ENCODE measurements at places on chromosomes 2 and 18.

- no peak for DNase-seq
Measured at GRCh38 chr2:170878505-170878904, 50.5 kb upstream of the GORASP2 start.

DNA sequence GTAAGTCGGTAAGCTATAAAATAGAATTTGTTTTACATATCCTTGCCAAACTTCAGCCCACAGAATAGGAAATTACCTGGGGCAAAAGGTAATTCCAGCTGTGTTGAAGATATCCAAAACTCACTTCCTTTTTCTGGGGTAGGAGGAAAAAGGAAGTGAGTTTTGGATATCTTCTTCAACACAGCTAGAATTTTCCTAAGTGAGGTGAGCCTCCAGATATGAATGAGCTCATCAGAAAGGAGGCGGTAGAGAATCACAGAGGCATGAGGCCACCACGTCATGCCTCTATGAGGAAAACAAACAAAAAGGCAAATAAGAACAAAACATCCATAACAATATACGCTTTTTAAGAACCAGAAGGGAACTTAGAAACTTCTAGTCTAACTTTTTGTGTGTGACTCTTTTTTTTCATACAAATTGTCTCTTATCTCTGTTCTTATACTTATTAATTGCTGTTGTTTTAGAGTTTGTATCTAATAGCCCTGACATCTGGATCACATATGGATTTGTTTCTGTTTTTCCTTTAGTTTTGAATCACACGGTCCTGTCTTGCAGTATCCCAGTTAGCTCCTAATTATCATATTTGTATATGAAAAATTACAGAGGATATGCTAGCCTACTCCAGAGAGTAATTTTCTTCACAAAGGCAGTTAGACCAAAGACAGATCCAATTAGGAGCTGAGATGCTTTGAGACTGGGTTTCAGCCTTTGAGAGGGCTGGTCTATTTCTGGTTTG, 104.5 kb downstream of the RBM43 start:
- no peak for DNase-seq

- DNase-seq = no peak
Measured at GRCh38 chr2:197138506-197138905, 172.1 kb downstream of the ANKRD44 start.

DNA sequence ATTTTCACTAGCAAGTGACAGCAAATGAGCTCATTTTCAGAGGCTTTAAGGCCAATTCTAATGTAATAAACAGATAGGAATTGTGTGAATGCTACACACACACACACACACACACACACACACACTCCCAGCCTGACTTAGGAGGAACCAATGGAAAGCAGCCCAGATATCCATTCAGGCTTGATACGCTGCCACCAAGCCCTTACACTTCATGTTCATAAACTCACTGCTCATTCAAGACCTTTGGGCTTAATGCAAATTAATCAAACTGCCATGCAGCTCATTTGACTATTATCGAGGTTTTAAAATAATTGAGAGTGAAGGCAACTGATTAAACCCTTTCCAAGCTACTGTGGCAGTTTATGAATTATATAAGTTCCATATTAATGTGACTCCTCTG, 298.9 kb upstream of the NCKAP5 start:
- DNase-seq = no peak

DNA sequence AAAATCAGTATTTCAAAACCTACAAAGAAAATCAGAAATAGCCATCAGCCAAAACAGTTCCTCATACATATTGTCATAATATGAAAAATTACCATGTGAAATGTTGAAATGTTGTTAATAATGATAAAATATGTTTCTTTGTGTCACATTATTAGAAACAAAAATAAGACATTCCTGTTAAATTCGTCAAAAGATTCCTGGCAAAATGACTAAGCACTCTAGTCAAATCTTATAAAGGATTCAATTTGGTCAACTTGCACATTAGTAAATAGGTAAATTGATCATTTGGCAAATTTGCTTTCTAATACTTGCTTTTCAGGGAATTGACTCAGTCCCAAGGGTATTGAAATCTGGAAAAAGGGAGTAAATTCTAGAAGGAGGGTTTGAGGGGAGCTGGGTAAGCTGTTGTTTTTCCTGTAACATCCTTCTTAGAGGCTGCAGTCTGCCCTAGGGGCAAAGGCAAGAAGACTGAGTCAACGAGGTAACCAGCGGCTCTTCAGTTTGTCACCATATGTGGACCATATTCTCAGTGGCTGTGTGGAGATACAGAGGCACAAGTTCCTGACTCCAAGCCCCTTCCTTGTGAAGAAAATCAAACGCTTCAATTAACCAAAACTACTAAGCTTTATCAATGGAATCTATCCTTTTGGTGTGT, 482.3 kb downstream of the TNS1 start:
- DNase-seq = no peak

- no peak for DNase-seq
Measured at GRCh38 chr2:193895226-193895625, 1700.5 kb upstream of the TMEFF2 start.

GRCh38 chr2:48414980-48415835, 114.7 kb upstream of the STON1 start:
- no peak for DNase-seq

All from activated CD4-positive, alpha-beta T cell treated with anti-CD3 and anti-CD28 coated beads for 1 hour (primary cell).